H9 (cell line): ENCODE measurements at places on chromosomes 2 and 18.
A peak's percentile ranks its signal among the peaks of the same experiment; 100 is the strongest.

GRCh38 chr2:226526716-226527115, 272.9 kb downstream of the IRS1 start:
- no peaks in the 10 kb centered on the region for H3K27me3 ChIP-seq
- no peak overlapping the region for H3K27ac ChIP-seq
- no peak overlapping the region for H3K4me3 ChIP-seq

- no peak overlapping the region for H3K27ac ChIP-seq
- no peaks in the 10 kb centered on the region for H3K4me1 ChIP-seq
- DNase-seq: no peak
- no peaks in the 10 kb centered on the region for H3K36me3 ChIP-seq
- H3K4me3 ChIP-seq: no peak overlapping the region
These were observed 76.2 kb upstream of the UPP2 start for GRCh38 chr2:158025255-158025996.

GRCh38 chr18:47719096-47719780, 211.2 kb downstream of the SMAD2 start:
- H3K4me1 ChIP-seq: no peaks in the 10 kb centered on the region
- no peaks in the 10 kb centered on the region for H3K27me3 ChIP-seq
- DNase-seq: peak; percentile 39
- no peak overlapping the region for H3K4me3 ChIP-seq

DNA sequence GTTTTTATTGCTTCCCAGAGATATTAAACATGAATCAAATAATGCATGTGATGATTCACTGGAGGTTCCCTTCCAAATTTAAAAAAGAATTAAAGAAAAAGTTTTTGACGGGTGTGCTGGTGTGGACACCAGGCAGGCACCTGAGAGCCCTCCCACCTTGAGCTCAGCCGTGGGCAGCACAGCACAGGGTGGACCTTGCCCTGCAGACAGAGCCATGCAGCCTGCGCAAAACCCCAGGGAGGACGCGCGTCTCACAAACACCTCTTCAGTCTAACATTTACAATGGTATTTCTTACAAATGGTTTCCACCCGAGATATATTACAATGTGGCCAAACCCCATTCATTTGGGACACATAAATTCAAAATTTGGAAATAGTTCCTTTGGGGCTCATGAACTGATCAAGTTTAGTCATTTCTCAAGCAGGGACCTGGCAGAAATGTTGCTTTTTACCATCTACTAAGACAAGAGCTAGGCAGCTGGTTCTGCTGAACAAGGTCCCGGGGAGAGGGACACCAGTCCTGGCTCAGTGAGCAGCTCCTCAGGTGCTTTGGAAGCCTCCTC, 45.4 kb downstream of the ODC1 start:
- H3K27ac ChIP-seq: no peak overlapping the region
- no peak overlapping the region for H3K4me3 ChIP-seq
- no peak for DNase-seq
- no peaks in the 10 kb centered on the region for H3K27me3 ChIP-seq
- peaks cover 12% of the 10 kb centered on the region; the same call in 1 of the 2 replicates for H3K36me3 ChIP-seq
- no peaks in the 10 kb centered on the region for H3K4me1 ChIP-seq

DNA sequence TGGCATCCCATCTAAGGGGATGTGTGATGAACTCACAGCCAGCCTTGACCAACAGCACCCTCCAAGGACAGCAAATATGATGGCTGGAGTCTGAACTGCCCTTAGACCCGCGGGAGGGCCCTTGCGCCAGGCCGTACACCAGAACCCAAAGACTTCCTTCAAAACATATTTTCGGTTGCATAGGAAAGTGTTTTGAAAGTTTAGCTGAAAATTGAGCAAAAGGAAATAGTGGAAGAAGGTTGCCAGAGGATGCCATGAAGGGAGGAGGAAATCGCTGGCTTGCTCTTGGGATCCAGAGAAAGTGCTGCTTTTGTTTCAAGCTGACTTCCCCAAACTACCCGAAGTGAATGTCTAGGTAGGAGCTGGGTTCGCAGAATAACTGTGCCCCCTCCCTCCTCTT, 61.3 kb downstream of the IL1R2 start:
- no peak overlapping the region for H3K4me3 ChIP-seq
- no peak for DNase-seq
- no peaks in the 10 kb centered on the region for H3K36me3 ChIP-seq
- no peaks in the 10 kb centered on the region; the same call in 1 of the 2 replicates for H3K4me1 ChIP-seq
- H3K27ac ChIP-seq: no peak overlapping the region

DNA sequence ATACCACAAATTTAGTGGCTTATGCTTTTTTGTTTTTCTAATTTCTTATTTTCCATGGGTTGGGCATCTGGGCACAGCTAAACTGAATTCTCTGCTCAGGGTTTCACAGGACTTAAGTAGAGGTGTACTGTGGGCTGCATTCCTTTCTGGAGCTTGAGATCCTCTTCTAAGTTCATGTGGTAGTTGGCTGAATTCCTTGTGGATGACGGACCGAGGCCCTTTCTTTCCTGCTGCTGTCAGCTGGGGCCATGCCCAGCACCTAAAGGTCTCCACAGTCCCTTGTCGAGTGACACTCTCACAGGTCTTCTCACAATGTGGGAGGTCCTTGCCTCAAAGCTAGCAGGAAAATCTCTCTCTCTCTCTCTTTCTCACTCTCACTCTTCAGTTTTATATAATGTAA, 433.5 kb upstream of the LRATD1 start:
- peaks cover 8% of the 10 kb centered on the region; the same call in 1 of the 2 replicates for H3K4me1 ChIP-seq
- H3K27ac ChIP-seq: no peak overlapping the region
- H3K27me3 ChIP-seq: no peaks in the 10 kb centered on the region
- no peak for DNase-seq

- no peak overlapping the region for H3K27ac ChIP-seq
- H3K36me3 ChIP-seq: no peaks in the 10 kb centered on the region
- H3K27me3 ChIP-seq: no peaks in the 10 kb centered on the region
- no peaks in the 10 kb centered on the region for H3K4me1 ChIP-seq
These were observed 80.1 kb downstream of the CCDC85A start for GRCh38 chr2:56263876-56264275.

GRCh38 chr2:135662088-135662487, 79.6 kb upstream of the UBXN4 start:
- H3K36me3 ChIP-seq: peaks cover 32% of the 10 kb centered on the region
- H3K4me3 ChIP-seq: no peak overlapping the region
- no peaks in the 10 kb centered on the region for H3K4me1 ChIP-seq
- DNase-seq: no peak

DNA sequence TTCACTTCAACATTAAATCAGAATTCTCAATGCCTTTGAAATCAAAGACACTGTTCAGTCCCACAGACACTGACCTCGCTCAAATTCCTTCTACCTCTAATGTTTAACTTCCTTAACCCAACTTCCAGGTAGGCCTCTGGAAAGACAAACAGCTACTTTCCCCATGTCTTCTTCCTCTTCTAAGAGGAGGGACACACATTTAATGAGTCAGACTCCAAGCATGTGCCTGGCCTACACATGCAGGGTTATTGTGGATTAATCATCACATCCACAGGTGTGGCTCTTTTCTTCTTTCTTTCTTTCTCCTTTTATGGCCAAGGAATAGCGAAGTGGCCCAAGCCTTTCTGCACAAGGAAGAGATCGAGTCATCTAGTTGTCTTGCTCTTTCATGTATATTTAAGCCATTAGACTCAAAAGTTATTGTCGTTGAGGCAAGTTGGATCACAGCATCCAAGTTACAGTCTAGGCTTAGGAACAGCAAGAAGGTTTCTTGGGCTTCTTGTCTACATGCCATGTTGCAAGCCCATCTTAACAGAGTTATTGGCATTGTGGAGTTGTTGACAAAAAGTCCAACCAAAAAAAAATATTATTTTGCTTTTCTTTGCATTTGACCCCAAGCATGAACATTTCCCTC, 387.8 kb downstream of the IRS1 start:
- H3K36me3 ChIP-seq: no peaks in the 10 kb centered on the region
- no peak overlapping the region for H3K4me3 ChIP-seq
- no peaks in the 10 kb centered on the region for H3K4me1 ChIP-seq
- H3K27ac ChIP-seq: no peak overlapping the region

- no peaks in the 10 kb centered on the region for H3K36me3 ChIP-seq
- H3K4me1 ChIP-seq: no peaks in the 10 kb centered on the region
- no peak overlapping the region for H3K4me3 ChIP-seq
- no peak overlapping the region for H3K27ac ChIP-seq
These were observed 58.3 kb upstream of the TRIB2 start for GRCh38 chr2:12658310-12658945.

GRCh38 chr2:33062665-33063250, 116.0 kb downstream of the LTBP1 start:
- H3K4me1 ChIP-seq: no peaks in the 10 kb centered on the region
- no peaks in the 10 kb centered on the region for H3K27me3 ChIP-seq
- no peak overlapping the region for H3K4me3 ChIP-seq
- no peak overlapping the region for H3K27ac ChIP-seq
- no peak for DNase-seq

DNA sequence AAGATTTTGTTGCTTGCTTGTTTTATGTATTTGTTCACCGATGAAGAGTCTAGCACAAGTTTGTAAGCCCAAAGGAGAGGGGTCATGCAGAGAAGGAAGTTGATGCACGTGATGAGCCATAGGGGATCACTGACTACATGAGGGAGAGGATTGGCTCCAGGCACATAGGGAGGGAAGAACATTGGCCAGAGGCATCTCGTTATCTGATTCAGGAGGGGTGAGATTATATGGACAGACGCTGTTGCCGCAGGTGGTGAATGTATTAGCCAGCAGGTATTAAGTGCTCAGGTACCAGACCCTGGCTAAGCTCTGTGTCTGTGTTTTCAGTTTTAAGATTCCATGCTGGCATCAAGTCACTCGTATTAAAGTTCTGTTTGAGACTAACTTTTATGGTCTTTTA, 91.8 kb upstream of the CHST9 start:
- no peak overlapping the region for H3K4me3 ChIP-seq
- no peaks in the 10 kb centered on the region for H3K27me3 ChIP-seq
- DNase-seq: no peak
- H3K27ac ChIP-seq: no peak overlapping the region

DNA sequence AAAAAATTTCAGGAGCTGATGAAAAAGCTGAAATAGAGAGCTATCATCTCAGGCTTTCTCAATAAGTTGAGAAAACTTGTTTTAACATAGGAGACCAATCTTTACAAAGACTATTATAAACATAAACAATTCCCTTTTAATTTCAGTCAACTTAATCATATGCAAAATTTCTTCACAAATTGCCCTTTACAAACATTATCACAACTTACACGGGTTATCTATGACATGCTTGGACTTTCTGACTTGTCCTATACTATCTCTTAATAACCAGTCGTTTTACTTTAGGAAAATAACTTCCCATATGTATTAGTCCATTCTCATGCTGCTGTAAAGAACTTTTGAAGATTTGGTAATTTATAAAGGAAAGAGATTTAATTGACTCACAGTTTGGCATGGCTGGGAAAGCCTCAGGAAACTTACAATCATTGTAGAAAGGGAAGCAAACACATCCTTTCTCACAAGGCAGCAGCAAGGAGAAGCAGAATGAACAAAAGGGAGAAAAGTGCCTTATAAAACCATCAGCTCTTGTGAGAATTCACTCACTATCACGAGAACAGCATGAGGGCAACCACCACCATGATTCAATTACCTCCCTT, 1583.7 kb upstream of the CELF4 start:
- no peaks in the 10 kb centered on the region for H3K4me1 ChIP-seq
- no peak overlapping the region for H3K4me3 ChIP-seq
- no peak overlapping the region for H3K27ac ChIP-seq
- no peaks in the 10 kb centered on the region for H3K27me3 ChIP-seq
- no peak for DNase-seq

DNA sequence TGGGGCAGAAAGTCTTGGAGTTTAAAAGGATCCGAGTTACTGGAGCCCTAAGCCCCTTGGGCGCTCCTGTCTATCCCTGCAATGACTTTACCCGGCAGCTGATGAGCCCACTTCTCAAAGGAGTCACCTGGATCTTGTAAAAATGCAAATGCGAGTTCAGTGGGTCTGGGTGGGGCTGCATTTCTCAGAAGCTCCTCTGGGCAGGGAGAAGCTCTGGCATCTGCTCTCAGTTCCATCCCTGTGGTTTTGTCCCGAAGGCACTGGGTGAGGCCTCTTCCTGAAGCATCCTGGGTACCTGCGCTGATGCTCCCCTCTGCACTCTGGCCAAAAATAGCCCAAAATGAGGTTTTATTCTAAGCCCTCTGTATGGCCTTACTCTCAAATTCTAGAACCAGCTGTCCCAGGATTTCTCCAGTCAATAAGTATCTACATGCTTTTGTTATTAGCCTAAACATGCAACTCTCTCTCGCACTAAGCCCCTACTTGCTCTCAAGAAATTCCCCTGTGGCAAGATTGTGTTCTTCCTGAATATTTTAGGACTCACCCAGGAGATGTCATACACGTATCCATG, 167.8 kb upstream of the APCDD1 start:
- H3K4me1 ChIP-seq: no peaks in the 10 kb centered on the region
- no peak overlapping the region for H3K4me3 ChIP-seq
- no peak for DNase-seq
- H3K36me3 ChIP-seq: peaks cover 8% of the 10 kb centered on the region; the same call in 1 of the 2 replicates
- H3K27me3 ChIP-seq: no peaks in the 10 kb centered on the region
- no peak overlapping the region for H3K27ac ChIP-seq

GRCh38 chr2:149738767-149739166, 151.2 kb upstream of the MMADHC start:
- no peak overlapping the region for H3K27ac ChIP-seq
- H3K27me3 ChIP-seq: no peaks in the 10 kb centered on the region
- no peak overlapping the region for H3K4me3 ChIP-seq
- H3K4me1 ChIP-seq: no peaks in the 10 kb centered on the region; the same call in 1 of the 2 replicates

DNA sequence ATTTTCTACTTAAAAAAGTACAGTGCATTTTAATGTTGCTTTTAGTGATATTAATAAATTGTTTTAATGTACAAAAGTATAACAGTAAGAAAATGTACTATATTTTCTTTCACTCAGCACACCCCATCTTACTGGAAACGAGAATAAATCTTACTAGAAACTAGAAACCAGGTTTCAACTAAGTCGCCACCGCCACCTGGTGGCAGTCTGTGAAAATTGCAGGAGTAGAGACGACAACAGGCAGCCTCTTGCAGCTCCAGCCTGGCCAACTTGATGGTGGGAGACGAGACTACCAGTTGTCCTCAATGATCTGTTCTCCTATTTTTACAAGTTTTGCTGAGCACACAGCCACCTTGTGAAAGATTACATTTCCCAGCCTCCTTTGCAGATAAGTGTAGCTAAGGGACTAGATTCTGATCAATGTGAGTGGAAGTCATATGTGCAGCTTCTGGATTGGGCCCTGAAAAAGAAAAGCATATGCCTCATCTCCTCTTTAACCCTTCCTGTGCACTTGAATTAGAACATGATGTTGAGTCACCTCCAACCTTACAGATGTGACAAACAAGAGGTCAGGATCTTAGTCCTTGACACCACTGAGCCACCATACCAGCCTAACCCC, 8.7 kb downstream of the OTOF start:
- H3K4me3 ChIP-seq: no peak overlapping the region
- peak; percentile 80 for DNase-seq
- no peaks in the 10 kb centered on the region for H3K27me3 ChIP-seq
- no peak overlapping the region for H3K27ac ChIP-seq
- H3K36me3 ChIP-seq: no peaks in the 10 kb centered on the region
